ENCODE measurements at places on chromosomes 11 and 22. TPM values are rescaled to one million over a fixed set of nuclear protein-coding genes. Genes with fewer than 3 reads are reported as not detected.

- DNase-seq: no peak
Observed at GRCh38 chr11:57562596-57562995, 4.9 kb downstream of the UBE2L6 start.

GRCh38 chr22:50606165-50606945 is 5.8 kb downstream of the MAPK8IP2 start:
- DNase-seq: no peak

DNA sequence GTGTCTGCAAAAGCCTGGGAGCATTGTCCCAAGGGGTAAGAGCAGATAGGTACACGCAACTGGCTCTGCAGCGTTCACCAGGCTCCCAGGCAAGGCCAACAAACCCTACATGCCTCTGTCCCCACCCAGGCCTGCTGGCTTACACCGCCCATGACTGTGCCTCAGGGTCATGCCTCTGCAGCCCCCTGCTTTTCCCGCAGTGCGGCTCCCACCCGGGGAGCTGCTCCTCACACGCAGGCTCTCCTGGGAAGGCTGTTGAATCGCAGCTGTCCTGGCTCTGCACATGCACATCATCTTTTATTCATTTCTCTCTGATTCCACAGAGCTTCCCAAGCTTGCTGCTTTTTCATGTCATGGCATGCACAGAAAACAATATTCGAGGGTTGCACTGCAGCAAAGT is 29.2 kb upstream of the B3GAT1 start:
- no peak for DNase-seq

FGF4 gene
- not detected for total RNA-seq

DNA sequence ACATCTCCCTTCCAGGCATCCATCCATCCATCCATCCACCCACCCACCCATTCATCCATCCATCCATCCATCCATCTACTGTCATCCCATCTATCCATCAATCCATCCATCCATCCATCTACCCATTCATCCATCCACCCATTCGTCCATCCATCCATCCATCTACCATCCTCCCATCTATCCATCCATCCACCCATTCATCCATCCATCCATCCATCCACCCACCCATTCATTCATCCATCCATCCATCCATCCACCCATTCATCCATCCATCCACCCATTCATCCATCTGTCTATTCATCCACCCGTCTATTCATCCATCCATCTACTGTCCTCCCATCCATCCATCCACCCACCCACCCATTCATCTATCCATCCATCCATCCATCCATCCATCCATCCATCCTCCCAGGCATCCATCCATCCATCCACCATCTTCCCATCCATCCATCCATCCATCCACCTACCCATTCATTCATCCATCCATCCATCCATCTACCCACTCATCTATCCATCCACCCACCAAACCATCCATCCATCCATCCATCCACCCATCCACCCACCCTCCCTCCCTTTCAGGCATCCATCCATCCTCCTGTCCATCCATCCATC is 33.7 kb downstream of the OSBPL5 start:
- DNase-seq: no peak

- DNase-seq: no peak
Observed at GRCh38 chr22:27273436-27273835, 528.1 kb downstream of the MN1 start.

TPP1 gene
- total RNA-seq: 123 TPM

GRCh38 chr11:84193706-84194105 is 907.5 kb upstream of the CCDC90B start:
- no peak for DNase-seq
